ENCODE measurements at places on chromosomes 3 and 15.
A peak's percentile ranks its signal among the peaks of the same experiment; 100 is the strongest.

DNA sequence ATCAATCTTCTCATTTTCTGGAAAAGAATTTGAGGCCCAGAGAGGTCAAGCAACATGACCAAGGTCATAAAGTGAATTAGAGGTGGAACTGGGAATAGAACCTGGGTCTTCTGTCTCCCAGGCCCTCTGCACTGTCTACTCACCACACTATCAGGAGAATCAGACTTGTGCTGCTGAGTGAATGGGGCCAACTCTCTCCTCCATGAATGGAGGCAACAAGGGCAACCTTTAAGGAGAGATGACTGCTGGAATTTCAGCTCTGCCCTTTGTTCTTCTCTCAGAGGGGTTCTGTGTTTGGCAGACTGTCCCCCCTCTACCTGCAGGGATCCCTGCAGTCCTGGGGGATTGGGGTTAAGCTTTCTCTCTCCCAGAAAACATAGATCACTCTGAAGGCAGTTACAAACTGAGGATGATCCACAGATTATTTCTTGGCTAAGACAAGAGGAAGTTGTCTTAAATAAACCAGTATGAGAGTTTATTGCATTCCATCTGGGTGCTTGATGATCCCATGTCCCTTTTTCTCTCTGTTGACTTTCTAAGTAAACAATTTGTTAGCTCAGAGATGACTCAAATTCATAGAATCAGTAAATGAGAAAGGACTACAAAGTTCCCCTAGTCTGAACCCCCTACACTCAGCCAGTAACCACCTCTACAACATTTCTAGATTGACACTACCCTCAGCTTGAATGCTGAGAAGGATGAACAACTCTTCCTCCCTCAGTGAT is 99.0 kb upstream of the LIPC start:
- peak; percentile 80 for DNase-seq

DNA sequence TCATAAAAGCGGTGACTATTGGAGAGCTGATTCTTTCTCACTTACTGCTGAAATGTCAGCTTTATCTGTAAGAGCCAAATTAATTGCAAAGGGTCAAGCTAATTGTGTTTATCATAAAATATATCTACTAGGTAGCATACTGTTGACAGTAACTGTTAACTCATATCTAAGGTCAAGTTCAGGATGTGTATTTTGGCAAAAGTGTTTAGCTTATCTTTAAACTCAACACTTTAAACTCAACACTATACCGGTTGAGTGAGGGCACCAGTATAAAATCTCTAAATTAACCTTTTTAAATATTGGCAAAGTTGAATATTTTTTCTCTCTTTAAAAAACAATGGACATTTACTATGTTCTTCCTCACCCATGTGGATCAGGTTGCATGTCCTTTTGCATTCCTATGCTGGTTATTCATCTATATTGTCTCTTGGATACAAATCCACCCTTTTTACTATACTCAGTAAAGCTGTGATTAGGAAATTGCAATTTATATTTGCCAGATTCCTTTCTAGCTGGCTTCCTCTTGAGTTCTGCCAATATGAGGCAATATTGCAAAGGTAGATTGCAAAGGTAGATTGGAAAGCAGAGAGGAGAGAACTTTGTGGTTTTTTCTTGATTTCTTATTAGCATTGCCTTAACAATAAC is 344.6 kb upstream of the DCBLD2 start:
- DNase-seq: no peak

- peak; percentile 6 for DNase-seq
These were observed 58.5 kb upstream of the RAP2B start for GRCh38 chr3:153103406-153103945.

DNA sequence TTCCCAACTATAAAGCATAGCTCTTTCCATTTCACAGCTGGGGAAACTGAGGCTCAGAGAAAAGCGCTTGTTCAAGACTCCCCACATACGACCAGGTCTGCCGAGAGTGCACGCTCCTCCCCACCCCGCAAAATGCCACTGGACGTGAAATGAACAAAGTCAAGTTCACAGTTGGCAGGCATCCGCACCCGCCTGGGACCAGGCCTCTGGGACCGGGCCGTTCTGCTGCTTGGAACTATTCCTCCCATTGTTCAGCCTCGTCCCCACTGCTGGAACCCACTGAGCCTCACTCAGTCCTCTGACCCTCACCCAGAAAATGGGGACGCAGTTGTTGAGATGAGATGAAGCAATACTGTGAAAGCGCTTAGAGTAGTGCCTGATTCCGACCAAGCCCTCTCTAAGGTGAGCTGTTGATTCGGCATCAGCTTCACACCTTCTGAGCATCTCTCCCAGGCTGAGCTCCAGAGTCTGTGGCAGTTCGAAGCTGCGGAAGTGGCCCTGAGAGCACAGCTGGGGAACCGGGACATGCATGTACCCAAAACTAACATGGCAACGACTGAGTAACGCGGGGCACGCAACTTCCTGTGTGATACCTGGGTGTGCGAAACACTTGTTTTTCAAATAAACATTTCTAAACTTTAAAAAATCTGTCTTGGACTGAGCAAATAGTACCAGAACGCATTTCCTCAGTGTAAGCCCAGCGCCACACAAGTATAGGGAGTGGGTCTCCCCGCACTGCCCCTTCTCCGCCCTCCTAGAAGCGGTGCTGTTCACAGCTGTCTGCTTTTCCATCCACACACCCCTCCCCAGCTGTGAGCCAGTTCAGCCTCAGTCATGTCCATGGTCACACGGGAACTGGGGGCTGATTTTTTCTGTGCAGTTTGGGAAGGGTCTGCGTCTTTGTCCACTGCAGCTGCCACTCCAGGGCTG is 93.4 kb downstream of the CHSY1 start:
- no peak for DNase-seq

DNA sequence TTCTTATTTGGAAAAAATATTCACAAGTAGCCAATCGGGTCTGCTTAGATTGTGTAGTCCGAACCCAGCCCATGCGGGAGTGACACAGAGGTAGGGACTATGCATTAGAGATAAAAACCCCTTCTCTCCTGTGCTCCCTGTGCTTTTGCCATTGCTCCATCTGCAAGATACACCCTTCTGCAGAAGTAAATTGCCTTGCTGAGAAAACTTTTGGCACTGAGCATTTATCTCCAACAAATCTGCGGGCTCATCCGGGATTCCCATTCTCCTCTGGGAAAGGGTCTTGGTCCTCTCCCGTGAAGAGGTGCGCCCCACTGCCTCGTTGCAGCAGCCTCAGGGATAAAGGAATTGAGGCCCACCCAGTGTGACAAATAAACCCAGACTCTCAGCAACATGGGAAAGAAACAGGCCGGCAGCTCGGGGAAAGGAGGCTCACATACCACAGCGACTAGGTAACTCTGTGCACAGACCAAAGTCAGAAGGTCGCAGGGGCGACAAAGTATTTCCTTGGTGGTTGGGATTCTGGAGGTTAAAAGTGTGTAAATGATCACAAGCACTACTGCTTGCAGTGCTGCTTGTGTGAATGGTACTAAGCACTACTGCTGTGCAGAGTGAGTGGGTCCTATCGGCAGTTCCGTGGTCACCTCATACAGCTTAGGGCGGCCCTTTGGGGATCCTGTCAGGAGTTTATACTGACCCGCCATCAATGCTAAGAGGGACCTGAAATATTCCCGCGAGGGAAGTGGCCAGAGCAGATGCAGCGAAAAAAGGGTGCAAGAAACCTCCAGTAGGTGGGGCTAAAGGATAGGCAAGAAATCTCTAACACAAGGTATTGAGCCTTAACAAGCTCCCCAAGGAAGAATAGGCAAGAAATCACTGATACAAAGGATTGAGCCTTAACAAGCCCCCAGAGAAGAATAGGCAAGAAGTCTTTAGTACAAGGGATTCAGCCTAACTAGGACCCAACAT is 54.3 kb downstream of the GSK3B start:
- no peak for DNase-seq

- DNase-seq: peak; percentile 15
These were observed 47.9 kb downstream of the PEAK1 start for GRCh38 chr15:77371850-77372563.

DNA sequence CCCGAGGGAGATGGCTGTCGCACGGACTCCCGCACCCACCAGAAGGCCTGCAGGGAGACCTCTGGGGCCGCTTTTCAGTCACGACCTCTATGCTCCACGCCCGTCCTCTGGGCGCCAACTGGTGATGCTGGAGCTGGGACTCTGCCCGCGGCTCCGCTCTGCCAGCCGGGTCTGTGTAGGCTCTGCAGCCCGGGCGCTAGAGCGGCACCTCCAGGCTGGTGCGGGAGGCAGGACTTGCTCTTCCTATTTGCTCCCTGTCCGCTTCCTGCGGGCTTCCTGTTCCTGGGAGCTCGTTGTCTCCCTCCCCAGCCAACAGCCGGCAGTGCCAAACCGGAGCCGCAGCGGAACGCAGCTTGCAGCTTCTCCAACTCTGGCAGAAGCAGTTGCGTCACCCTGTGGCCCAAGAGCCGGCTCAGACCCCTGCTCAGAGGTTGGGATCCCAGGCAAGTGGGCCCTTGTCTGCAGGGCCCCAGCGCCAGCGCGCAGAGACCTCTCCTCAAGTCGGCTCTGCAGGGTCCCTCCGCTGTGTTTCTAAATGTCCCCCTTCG is 285.9 kb downstream of the XXYLT1 start:
- DNase-seq: peak; percentile 54

- peak; percentile 78 for DNase-seq
These were observed at the start of gene FAM98B for GRCh38 chr15:38453971-38454695. TSS of gene FAM98B (plus strand) at chr15:38454127. CDS start at chr15:38454162, 35 bp downstream.

DNA sequence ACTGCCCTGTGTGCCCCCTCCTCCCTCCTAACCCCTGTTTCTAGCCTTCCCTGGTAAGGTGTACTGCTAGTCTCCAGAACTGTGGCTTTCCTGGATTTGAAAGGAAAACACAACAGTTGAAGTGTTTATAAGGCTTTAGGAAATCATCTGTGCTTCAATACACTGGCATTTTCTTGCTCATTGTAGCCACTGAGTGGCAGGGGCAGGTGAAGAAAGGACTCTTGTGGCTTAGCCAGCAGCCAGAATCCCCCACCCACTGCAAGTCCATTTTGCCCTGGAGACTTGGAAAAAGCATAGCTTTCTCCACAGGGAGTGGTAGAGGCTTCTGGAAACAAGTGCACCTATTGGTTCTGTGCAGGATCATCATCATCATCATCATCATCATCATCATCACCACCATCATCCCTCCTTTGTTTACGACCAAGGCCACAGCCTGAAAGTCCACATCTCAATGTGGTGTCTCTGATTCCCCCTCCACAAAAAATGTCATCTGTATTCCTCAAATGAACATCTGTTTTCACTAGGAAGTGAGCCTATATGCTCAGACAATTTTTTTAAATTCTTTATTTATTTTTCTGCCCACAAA is 33.4 kb downstream of the AQP9 start:
- DNase-seq: no peak

GRCh38 chr3:153673853-153674252 is 447.3 kb upstream of the ARHGEF26 start:
- DNase-seq: no peak

- DNase-seq: no peak
These were observed 7.1 kb upstream of the LMOD3 start for GRCh38 chr3:69129531-69129930.

- no peak for DNase-seq
These were observed 277.3 kb upstream of the NR2F2 start for GRCh38 chr15:96053031-96053780.

DNA sequence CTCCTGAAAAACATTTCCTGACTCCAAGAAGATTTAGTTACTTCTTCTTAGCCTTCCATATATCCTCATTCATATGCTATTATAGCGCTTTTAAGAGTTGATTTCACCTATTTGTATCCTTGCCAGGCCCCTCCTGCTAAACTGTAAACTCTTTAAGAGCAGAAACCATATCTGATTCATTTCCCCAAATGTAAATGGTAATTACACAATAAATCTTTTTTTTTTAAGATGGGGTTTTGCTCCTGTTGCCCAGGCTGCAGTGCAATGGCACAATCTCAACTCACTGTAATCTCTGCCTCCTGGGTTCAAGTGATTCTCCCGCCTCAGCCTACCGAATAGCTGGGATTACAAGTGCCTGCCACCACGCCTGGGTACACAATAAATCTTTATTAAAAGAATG is 4.5 kb downstream of the DLEC1 start:
- DNase-seq: peak; percentile 57

DNA sequence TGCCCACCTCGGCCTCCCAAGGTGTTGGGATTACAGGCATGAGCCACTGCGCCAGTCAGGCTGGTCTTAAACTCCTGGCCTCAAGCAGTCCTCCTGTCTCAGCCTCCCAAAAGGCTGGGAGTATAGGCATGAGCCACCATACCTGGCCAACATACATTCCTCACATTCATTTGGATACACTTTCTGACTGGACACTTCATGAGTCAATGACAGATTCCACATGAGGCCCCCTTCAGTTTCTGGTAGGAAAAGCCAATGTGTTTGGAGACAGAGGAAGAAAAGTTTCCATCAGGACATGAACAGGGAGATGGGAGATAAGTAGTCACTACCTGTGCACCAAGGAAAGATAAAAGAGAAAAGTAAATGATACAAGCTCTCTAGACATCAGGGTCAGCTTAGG is 49.4 kb upstream of the GSK3B start:
- no peak for DNase-seq

- no peak for DNase-seq
These were observed 66.7 kb upstream of the STT3B start for GRCh38 chr3:31465999-31466398.

DNA sequence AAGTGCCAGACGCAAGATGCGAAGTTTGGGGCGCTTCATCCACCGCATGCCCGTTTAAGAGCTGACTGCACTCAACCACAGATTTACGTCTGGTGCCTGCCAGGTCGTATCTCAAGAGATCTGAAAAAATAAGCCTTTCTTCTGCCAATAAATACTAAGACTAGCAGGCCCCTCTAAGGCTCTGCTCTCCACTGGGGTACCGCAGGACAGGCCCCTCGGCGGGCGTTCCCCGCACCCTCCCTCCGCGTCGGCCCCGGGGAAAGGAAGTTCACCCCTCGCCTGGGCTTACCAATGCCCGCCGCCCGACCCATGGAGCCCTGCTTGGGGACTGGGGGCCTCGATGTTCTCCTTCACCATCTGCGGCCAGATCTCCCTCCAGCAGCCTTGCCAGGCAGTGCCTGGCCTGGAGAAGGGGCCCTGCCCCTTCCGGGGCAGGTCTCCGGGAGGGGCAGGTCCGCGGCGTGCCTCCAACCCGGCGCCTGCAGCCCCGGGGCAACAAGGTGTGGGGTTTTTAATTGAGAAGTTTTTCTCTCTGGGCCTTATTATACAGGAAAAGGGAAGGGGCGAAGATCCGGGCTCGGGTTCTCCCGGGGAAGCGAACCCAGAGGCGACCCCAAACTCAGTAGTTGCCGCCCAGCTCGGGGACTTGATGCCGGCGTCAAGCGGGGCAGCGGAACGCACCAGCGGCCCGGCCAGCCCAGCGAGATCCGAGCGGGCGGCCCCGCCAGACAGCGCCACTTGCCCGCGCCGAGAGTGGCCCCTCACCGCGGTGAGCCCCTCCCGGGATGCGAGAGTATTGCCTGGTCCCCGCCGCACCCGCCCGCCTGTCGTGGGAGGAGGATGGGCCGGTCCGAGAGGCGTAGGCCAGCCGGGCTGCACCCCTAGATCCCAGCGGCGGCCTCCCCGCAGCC is 735 bp downstream of the GOLGA8B start:
- peak; percentile 23 for DNase-seq

- DNase-seq: no peak
These were observed 401.7 kb downstream of the NLGN1 start for GRCh38 chr3:173799060-173799816.

DNA sequence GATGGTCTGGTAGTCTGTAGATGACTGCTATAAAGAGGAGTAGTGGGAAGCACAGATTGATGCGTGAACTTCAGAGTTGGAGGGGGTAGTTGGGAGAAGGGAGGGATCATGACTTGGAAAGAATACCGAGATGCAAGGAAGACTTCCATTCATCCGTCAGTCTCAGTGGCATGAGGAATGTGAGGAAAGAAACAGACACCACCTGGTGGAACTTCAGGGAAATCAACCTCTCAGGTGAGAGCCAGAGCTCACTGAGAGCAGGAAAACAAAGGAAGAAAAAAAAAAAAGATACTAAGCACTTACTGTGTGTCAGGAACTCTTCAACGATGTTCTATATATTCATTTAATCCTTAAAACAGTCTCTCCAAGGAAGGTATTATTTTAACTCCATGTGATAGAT is 172.4 kb downstream of the OXSM start:
- DNase-seq: no peak
